ENCODE measurements at places on chromosomes 7 and 10.
A peak's percentile ranks its signal among the peaks of the same experiment; 100 is the strongest.

GRCh38 chr7:1087952-1088920 is at the start of gene GPER1:
Gene GPER1, plus strand, starts transcription at chr7:1088113. Its CDS starts 3,616 bp downstream, at chr7:1091729.
- DNase-seq: no peak

- DNase-seq: no peak
Measured at GRCh38 chr7:115040495-115040894, 118.6 kb downstream of the MDFIC start.

GRCh38 chr10:60384708-60385398 is 4.8 kb downstream of the ANK3 start:
- DNase-seq: no peak

DNA sequence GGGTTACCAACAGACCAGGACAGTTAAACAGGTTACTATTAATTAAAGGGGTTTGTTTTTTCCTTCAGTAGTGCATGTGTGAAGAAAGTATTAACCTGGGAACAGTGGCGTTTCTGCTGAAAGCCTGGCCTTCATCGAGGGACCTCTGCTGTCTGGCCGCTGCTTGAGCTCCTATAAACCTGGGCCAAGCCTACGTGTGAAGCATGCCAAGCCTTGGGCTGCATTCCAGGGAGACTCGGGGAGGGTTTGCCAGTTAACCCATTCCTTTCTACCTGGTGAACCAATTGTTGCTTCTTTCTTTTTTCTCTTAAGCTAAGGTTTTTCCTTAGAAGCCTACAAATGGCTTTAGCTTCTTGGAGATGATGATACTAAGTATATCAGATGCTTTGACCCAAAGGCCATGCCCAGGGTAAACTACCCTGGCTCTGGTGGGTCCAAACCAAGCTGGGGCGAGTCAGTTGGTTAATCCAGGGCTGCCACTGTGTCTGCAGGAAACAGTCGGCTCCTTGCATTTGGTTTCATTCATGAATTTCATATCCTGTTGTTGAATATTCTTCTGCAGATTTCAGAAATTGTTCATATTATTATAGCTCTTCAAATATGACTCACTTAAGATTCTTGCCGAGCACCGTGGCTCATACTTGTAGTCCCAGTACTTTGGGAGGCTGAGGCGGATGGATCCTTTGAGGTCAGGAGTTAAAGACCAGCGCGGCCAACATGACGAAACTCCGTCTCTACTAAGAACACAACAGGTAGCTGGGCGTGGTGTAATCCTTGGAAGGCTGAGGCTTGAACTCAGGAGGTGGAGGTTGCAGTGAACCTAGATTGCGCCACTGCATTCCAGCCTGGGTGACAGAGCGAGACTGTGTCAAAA is 23.8 kb downstream of the PFKP start:
- peak; percentile 18 for DNase-seq

GRCh38 chr7:37526623-37527022 is 78.0 kb upstream of the ELMO1 start:
- DNase-seq: no peak

DNA sequence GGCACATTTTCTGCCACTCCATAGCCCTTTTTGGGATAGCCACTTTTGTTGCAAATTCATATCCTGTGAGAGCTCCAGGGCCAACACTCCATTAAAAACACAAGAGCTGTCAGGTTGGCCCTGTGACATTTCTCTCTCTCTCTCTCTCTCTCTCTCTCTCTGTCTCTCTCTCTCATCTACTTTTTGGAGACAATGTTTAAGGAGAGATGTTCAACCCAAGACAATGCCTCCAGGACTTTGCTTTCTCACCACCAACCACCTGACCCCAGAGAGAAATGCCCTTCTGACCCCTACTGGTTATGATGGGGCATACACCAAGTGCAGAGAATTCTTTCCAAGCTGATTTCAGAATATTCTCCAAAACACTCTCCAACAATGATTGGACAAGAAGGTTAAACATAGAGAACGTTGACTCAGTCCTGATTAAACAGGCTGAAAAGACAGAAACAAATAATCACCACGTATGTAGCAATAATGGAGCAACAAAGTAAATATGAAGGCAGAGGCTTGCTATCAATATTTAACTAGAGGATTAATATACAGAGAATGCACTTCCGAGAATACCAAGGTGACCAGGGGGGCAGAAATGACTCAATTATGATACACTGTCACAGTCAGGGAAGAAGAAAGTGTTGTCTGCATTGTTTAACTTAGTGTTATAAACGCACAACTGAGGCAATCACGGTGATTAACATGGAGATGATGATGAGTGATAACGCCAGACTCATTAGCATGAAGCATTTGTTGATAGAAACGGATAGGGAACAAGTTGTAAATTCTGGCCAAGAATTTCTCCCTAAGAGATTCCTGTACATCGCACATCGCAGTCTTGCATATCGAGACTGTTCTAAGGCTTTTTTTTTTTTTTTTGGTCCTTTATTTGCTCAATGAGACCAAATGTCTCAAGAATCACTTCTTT is 178.5 kb downstream of the NRP1 start:
- DNase-seq: no peak

DNA sequence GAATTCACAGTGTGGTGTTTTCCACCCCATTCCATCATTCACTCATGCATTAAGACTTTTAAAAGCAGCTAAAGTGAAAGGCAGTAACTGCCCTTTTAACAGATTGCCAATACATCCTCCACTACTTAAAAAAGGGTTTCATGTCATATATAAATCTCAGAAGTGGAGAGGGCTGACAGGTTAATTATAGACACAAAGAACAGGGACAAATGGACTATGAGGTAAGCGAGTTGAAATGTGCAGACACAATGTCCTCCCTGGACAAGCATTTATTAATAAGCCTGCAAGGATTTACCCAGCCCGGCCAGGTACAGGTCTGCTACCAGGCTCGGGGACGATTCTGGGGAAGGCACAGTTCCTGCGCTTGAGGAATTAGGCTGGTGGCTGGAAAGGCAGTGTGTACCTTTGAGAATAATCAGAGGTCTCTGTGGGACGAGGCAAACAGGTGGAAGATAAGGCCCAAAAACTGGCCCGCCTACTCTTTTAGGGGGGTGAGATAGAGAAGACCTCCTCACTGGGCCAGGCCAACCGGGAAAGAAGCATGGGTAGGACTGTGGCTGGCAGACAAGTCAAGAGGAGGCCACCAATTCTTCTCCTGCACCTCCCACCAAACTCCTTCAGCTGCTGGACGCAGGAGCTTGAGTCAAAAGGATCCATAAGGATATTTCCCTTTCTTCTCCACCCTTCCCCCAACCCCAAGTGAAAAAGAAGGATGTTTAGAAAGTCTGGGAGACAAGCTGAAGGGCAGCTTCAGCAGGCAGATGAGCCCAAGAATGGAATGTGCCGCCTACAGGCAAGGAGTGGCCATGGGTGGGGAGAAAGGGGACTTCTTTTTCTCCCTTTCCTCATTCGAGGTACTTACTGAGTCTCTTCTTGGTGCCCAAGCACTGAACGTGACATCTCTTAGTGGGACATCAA is 1.5 kb downstream of the PDLIM1 start:
- DNase-seq: no peak

- no peak for DNase-seq
Measured at GRCh38 chr7:11830582-11831155, 1.3 kb downstream of the THSD7A start.

GRCh38 chr7:128052404-128052803 is 21.2 kb upstream of the LRRC4 start:
- DNase-seq: no peak

GRCh38 chr10:24690961-24691512 is 32.6 kb downstream of the ARHGAP21 start:
- no peak for DNase-seq

DNA sequence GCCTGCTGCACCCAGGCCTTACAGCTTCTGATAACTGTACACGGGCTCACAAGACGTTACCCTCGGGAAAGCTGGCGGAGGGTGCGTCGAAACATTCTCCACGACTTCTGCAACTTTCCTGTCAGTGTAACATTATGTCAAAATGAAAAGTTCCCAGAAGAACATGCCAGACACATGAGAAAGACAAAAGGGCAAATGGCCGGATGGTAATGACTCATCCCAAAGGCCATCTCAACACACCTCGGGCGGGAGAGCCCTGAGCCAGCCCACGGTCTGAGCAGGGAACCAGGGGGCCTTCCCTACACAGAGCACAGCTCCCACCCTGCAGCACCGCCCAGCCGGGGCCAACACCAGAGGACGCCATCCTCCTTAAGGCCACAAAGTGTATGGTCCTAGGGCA is 118.7 kb downstream of the MAD1L1 start:
- DNase-seq: no peak

DNA sequence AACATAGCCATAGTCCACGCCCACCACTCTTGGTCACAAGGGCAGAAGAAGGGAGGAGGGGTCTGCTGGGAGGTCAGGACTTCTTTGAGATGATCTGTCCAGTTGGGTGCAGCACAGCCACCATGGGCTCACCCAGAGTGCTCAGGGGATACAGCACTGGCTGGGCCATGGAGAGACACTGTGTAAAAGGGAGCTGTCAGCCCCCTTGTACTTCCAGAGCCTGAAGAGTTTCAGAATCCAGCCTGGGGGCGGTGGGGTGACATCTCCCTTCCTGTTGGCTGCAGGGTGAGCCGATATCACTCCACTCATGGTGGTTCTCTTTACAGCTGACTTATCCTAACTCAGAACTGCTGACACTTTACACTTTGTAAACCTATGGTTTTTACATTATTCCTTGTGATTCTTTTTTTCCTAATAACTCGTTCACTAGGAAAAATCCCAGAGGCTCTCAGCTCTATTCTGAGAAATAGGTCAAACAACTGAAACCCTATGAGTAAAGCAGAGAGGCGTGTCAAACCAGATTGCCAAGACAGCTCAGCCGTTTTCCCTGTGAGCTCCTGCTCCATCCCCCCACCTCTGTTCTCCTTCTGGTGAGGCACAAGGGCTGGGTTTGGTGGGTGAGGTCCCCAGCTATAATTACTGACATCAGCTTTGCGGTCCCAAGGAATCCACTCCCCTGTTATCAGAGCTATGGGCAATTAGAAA is 3.2 kb upstream of the MRPS24 start:
- DNase-seq: no peak

DNA sequence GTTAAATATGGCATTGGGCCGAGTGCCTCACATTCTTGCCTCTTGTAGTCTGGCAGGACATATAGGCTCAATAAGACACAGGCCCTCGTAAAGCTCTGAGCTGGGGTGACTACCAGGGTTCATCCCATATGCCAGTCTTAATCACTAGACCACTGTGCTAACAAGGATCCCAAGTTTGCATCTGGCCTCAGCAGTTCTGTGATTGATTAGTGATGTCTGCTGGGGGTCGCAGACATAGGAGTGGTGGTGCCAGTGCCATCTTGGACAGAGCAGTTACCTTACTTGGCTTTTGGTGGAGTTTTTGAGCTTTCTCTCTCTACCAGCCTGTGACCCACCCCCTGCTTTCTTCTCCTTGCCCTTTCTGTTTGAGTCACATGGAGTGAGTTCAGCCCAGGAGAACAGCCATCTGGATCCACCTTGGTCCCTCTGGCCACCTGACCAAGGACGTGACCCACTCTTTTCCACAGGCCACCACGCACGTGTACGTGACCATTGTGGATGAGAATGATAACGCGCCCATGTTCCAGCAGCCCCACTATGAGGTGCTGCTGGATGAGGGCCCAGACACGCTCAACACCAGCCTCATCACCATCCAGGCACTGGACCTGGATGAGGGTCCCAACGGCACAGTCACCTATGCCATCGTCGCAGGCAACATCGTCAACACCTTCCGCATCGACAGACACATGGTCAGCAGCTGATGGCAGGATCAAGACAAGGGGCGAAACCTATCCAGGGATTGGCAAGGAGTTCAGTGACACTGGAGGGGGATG is 4.1 kb upstream of the VSIR start:
- no peak for DNase-seq

- DNase-seq: no peak
Measured at GRCh38 chr10:63241841-63242281, 108.7 kb downstream of the NRBF2 start.

GRCh38 chr7:43834463-43835251 is 34.7 kb downstream of the MRPS24 start:
- peak; percentile 23 for DNase-seq

- no peak for DNase-seq
Measured at GRCh38 chr10:60222047-60222446, 167.6 kb downstream of the ANK3 start.

DNA sequence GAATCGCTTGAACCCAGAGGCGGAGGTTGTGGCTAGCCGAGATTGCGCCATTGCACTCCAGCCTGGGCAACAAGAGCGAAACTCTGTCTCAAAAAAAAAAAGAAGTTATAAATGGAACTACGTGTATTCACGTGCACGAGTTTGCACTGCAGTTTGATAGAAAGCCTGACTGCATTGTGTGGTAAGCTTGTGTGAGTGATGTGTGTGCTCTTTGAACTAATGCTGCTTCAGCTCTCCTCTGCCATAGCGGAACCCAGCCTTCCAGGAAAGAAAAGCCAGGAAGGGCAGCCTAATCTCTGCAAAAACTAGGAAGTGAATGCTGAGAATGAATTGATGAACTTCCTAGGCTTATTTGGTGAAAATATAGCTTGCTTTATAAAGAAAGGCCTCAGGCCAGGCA is 15.6 kb upstream of the MKRN1 start:
- no peak for DNase-seq

DNA sequence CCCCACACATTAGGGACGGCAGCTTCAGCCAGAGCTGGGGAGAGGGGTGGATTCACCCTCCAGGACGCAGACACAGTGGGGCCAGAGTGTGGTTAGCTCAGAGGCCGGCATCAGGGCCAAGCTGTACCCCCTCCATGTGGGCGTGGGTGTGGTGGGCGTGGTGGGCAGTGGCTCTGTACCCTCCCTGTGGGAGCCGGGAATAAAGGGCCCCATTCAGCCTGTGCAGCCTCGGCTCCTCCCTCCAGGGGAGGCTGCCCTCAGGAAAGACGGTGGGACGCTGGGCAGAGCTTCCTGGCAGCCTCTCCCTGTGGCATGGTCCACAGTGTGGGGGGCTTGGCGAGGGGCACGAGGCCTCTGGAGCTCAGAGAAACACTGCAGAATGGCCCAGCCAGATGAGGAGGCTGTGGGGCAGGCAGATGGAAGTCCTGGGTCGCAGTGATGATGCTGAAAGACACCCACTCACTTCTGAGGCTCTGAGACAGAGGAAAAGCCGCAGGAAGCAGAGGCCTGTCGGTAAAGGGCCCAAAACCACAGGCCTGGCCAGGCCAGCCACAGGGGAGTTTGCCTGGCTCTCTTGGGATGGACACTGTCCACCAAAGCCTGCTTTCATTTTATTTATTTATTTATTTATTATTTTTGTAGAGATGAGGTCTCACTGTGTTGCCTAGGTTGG is 108.0 kb downstream of the SH3PXD2A start:
- no peak for DNase-seq

GRCh38 chr7:153628825-153629224 is 423.4 kb upstream of the DPP6 start:
- no peak for DNase-seq

GRCh38 chr7:130135208-130136205 is 65.2 kb downstream of the KLHDC10 start:
- no peak for DNase-seq

DNA sequence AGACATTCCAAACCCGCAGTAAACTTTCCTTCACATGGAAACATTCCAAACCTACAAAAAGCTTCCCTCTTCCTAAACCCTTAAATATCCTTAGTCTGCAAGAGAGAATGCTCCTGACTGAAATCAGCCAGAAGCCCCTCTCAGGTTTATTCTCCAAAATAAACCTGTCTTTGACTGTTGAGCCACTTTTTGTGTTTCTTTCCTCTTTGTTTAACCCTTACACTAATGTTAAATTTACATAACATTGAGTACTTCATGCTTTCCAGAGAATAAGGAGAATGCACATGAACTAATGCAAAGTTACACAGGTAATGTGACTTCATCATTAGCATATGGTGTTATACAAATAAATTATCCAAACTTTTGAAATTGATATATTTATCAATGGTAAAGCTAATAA is 262.6 kb upstream of the PRKCQ start:
- no peak for DNase-seq
